SJSA1 (cell line): ENCODE measurements at places on chromosomes 1 and 21.

DNA sequence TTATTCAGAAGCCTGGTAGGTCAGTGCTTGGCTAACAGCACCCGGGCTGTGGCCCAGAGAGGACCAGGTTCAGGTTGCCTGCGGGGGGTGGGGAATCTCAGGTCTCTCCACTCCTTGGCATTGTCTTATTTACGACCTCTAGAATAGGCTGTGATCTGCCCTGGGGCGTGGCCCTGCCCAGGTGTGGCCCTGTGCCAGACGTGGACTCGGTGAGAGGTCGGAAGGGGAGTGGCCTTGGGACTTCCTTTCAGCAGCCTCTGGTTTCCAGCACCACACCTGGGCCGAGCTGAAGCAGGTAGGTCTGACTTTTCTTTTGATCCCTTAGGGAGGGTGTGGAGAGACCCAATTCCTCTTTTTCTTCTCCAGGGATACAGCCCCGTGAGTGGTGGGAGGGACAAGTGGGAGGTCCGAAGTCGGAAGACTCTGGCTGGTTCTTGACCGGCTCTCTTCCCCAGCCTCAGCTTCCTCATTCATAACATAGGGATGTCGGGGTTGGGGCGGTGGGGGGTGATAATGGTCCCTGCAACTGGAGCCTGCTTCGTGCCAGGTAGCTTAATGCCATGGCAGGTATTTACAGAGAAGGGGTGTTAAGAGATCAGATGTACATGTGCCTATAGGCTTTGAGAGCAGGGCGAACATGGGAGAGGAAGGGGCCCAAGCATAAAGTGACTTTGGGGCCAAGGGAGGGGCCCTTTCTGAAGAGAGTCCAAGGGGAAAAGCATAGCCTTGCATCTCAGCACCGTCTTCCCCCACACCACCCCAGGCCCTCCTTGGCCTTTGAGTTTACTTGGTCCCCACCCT, 16.5 kb downstream of the ACOT11 start:
- DNase-seq, result no peak

- DNase-seq, result peak; percentile 33
Observed at GRCh38 chr1:47188791-47189785, 748 bp downstream of the PDZK1IP1 start.

DNA sequence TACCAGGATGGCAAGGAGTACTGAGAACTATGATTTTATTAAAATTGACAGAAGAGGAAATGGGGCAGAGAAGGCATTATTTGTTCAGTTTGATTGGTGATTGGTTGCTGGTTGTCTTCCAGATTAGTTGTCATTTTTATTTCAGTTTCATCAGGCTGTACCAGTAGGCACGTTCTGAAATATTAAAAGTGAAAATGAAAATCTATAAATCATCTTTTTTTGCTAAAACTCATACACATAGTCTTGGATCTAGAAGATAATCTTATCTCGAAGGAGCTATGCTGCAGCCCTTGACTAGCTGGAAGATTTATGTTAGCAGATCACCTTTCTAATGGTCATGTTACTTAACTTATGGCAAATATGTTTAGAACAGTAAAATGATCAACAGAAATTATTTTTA, 29.0 kb downstream of the NEK7 start:
- DNase-seq, result no peak

GRCh38 chr1:56199061-56199460, 380.3 kb downstream of the PLPP3 start:
- no peak for DNase-seq
